Karpas-422 (cell line): ENCODE measurements at places on chromosomes 6 and 20.

GRCh38 chr6:7541175-7542064 lies at the start of gene DSP:
TSS of gene DSP (plus strand) at chr6:7541671. CDS start at chr6:7541916, 245 bp downstream.
- H3K4me1 ChIP-seq, result no peaks in the 10 kb centered on the region
- H3K4me3 ChIP-seq, result no peak within 1 kb of the TSS
- H3K27ac ChIP-seq, result no peak within 1 kb of the TSS
- no peak for DNase-seq
- no peaks in the 10 kb centered on the region for H3K27me3 ChIP-seq

- DNase-seq, result no peak
- no peak overlapping the region for H3K27ac ChIP-seq
- H3K27me3 ChIP-seq, result no peaks in the 10 kb centered on the region
- H3K4me3 ChIP-seq, result no peak overlapping the region
Measured at GRCh38 chr6:157484181-157484580, 103.2 kb downstream of the ZDHHC14 start.

- no peak for DNase-seq
- no peak overlapping the region for H3K27ac ChIP-seq
Measured at GRCh38 chr6:155408981-155409380, 46.7 kb downstream of the NOX3 start.

- H3K27me3 ChIP-seq, result no peaks in the 10 kb centered on the region
- no peak overlapping the region for H3K27ac ChIP-seq
- DNase-seq, result peak; percentile 2
- no peak overlapping the region for H3K4me3 ChIP-seq
- no peaks in the 10 kb centered on the region for H3K36me3 ChIP-seq
Measured at GRCh38 chr20:51166489-51166888, 143.6 kb upstream of the KCNG1 start.
